ENCODE measurements at places on chromosomes 11 and 22. TPM values are rescaled to one million over a fixed set of nuclear protein-coding genes. Genes with fewer than 3 reads are reported as not detected.

The MFRP gene
- total RNA-seq: not detected

The KIF18A gene
- 23.1 TPM for total RNA-seq

The THY1 gene
- 0.20 TPM for total RNA-seq

The FXYD6 gene
- total RNA-seq: 1.1 TPM

All from HT1080 (cell line).